ENCODE measurements at places on chromosomes 3 and 15. TPM values are rescaled to one million over a fixed set of nuclear protein-coding genes. Genes with fewer than 3 reads are reported as not detected.

Gene DUOXA2
- polyA plus RNA-seq: 0.84 TPM

Gene ESYT3
- polyA plus RNA-seq: 0.16 TPM

Gene RAD51
- 0.74 TPM for polyA plus RNA-seq

Gene CYP11A1
- 738 TPM for polyA plus RNA-seq

Gene VGLL3
- polyA plus RNA-seq: 3.6 TPM

Gene C3orf70
- 0.64 TPM for polyA plus RNA-seq

Gene GOLGA8J
- not detected for polyA plus RNA-seq

Measured in adrenal gland (tissue), 19 donors.